ENCODE measurements at places on chromosomes 7 and 10.

DNA sequence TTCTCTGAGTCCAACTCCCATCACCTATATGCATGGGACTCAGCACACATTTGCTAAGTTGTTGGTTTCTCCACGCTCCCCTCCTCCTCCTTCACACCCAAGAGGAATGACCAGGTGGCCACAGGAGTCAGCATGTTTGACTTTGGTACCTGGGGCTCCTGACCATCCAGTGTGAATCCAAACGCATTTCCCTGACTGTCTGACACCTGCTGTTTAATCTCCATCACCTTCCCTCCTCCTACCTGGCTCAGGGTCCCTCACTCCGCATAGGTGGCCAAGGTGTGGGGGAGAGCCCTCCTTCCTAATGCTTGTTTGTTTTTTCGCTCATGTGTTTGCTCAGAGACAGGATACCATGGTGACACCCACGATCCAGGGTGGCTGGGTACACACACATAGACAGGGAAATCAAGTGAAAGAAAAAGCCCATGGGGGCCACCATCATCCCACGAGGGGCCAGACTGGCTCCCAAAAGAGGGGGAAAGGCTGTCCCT lies 194.9 kb downstream of the KCNMA1 start:
- DNase-seq: no peak

DNA sequence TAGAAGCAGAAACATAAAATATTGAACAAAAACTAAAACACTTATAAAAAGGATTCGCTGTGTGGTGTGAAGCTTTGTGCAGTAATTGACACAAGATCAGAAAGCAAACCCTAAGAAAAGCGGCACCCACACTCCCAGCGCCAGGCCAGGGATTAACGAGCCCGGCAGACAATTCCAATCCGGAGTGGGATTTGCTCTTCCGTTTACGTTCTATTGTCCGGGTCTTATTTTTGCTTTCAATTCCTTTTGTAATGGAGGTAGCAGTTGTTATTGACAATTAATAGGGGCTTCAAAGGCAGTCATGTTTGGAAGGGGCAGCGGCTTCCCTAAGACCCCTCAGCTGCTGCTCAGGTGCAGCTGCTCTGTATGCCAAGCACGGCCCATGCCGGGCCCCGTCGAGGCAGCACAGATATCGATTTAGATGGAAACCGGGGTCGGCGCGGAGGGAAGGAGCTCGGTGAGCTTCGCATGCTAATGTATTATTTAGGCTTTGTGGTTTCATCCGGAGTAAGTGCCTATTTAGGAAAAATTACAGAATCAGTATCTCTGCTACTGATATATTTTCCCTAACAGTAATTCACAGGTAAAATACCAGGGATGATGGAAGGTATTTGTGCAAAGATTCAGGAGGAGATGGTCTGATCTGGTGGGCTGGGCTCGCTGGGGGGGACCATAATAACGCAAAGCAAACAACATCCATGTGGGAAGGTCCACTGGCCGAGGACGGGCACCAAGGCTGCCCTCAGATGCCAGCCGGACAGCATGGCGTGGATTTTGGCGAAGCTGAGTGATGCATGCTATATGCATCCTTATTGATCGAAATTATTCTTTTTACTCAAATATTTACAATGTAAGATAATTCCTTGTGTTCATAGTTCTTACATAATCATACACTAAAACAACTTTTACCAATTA lies 561.7 kb downstream of the PTPRN2 start:
- no peak for DNase-seq

- no peak for DNase-seq
Observed at GRCh38 chr10:31261511-31262311, 57.3 kb upstream of the ZEB1 start.

DNA sequence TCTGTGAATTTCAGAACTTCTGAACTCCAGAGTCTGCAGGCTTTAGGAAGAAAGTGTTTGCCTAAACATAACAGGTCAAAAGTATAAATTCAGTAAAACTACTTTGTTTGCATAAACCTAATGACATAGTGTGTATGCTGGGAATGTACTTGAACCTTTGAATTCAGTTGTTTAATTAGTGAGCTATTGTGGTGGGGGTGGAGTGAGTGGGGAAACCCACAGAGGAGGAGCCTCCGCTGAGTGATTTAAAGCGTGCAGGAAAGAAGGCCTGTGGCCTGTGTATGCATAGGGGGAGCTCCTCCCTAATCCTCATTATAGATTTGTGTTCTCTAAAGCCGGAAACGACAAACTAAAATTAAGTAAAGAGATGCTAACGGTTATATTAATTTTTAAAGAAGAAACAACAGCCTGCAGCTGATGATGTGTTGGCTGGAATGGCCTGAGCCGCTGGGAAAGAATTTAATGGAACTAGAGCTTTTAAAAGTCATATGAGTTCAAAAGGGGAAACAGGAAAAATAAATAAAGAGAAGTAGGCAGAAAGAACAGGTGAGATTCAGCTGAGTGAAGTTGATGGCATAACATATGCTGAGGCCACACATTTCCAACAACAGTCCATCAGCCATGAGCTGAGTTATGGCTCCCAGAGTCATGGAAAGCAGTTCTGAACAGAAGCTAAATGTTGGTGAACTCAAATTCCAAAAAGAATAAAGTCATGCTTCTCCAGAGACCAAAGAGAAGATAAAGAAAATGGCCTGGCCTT lies 595.0 kb downstream of the GRM8 start:
- no peak for DNase-seq

GRCh38 chr7:99992330-99993038 lies 16.7 kb upstream of the AZGP1 start:
- DNase-seq: no peak

DNA sequence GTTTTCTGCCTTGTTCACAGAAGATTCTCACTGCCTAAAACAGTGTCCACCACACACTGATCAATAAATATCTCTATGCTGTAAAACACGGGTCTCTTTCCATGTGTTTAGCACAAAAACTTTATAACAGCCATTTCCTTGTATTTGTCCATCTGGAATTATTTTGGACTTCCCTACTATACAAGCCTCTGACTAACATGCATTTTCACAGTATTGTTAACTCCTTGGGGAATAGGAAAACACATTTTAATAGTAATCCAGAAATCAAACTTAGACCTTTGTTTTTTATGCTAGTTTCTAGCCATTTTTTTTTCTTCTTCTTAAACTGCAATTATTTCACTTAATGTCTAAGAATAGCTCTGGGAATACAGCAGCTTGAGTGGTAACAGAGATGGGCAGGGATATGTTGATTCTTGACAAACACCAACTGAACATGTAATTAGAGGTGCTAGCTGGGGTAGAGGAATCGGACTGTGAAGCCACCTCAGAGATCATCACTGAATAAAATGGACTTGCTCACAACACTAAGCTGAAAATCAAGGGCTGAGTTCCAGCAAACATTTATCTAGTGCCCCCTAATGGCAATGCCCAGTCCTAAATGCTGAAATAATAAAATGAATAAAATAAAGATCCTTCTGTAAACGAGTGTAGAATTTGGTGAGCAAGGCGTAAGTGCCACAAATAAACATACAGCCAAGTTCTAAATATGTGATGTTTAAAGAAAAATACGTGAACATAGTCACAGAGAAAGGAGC lies 593.1 kb downstream of the SORCS1 start:
- DNase-seq: no peak

All from T-helper 1 cell (primary cell).